ENCODE measurements at places on chromosomes 2 and 18.

DNA sequence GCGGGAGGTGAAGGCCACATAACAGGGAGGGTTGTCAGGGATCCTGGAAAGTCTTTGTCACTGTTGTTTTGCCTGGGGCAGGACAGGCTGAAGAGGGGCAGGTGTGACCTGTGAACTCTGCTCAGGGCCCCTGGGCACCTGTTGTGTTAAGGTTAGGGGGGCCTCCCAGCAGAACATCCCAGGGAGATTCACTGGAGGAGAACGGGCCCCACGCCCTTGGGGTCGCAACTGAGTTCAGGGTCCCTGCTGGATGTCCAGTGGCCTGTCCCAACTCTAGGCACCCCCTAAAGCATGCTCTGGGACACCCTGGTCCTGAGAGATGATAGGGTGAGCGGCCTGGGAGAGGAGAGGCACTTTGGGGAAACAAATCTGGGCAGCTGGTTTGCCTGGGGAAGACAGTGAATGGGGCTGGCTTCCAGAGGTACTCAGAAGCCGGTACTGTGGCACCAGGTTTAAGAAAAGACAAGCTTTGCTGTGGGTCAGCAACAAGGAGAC lies 22.9 kb downstream of the GPR35 start:
- no peak for DNase-seq

DNA sequence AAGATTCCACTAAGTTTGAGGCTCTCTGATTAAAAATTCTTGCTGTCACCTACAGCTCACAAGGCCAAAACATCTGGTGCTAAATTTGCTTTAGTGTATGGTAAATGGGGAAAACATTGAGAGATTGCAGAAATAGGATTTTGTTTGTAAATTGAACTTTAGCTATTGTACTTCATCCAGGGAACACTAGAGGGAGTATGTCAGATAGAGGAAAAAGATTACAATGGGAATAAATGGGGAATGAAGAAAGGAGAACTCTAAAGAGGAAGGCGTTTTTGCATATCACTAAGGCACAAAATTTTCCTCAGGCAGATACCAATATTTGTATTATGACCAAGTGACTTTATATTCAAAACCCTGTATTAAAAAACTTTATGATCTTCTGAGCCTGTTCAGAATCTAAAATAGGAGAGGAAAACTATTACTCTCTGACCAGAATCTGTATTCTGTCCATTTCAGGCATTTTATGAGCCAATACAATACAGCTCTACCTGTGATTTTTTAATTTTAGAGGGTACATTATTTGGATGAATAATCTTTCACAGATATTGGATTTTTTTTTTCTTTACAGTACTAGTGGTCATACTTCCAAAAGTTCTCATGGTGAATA lies 52.3 kb upstream of the ITGB6 start:
- peak; percentile 68 for DNase-seq

DNA sequence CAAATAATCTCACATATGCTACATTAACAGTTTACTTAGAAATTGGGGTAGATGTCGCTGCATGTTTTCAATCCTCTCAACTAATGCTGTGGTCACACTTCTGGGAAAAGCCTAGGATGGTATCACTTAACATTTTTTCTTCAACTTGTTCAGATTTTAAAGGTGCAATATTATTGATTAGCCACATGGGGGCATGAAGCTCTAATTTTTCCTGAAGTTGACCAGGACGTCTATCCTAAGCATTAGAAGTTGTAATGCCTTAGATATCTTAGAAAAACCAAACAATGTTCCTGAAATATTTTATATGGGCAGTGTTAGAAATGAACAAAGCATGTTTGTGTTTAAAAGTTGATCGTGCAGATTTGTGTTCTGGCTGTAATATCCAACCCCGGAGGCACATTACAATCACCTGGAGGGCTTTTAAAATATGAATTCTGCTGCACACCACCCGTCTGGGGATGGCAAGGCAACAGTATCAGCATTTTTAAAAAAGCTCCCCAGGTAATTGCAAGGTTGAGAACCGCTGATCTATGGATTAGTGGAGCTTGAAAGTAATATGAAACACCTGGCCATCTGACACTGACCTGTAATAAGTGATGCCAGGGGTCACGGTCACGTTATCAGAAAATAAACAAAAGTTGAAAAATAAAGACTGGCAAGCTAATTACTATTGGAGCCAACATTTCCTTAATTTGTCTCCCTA lies 100.5 kb upstream of the LMAN1 start:
- peak; percentile 80 for DNase-seq

DNA sequence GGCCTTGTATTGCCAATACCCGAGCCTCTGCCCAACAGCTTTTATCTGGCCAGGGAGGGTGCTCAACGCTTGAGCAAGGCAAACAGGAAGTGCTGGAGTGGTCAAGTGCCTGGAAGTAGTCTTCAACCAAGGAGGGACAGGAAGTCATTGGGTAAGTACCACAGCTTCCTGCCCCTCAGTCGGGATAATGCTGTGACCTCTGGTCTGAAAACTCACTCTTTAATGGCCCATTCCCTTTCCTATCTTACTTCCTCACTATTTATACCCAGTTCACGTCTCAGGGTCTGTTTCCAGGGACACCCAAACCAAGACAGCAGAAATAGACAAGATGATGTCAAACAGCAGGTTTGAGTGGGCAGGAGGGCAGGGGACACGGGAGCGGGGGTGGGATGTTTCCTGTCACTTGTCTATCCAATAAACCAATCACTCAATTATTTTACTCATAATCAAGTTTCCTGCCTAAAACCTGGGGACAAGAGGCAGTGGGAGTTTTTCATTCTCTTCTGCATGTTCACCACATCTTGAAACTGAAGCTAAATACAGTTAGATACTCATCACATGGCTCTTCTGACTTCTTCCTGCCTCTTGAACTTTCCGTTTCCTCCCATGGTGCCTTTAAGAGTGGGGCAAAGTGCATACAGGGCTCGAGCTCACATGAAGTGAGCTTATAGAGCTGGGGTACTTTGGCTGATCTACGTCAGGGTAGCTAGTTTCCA lies 68.9 kb upstream of the CAB39 start:
- peak; percentile 12 for DNase-seq

DNA sequence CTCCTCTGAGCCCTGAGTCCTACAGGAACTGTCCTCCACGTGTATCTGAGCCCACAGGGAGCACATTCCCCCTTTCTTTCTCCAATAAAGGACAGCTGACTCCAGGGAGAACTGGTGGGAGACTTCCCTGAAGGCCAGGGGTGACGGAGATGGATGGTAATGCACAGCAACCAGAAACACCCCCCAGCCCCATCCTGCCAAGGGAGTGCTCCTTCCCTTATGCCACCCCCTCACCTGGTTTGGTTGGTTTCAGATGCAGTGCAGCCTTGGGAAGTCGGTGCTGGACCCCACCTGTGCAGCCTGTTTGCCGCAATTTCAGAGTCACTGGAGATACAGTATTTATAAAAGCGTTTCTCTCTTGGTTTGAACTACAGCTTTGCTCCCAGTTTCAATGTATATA lies 24.0 kb downstream of the GPR55 start:
- DNase-seq = no peak

DNA sequence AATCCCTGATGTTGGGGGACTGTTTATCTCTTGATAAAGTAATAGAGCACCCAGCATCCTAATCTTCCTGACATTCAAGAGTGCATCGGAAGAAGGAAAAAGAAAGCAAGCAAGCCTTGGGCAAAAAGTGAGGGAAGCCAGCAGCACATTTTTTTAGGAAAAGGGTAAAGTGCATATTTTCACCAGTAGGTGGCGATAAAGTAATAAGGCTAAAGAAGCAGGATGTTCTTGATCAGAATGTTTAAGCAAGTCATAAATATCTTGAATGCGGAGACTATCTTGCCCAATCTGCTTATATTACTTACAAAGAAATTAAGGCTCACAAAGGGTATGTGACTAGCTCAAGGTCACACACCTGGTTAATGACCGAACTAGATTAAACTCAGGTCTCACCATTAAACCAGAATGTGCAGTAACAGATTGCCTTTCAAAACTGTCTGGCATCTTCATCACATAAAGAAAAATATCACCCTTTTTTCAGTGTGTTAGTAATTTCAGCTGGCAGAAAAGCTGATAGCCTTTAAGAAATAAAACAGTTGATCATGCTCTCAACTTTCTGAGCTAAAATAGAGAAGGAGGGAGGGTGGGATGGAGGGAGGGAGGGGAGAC lies 83.8 kb downstream of the VIT start:
- DNase-seq = peak; percentile 74

DNA sequence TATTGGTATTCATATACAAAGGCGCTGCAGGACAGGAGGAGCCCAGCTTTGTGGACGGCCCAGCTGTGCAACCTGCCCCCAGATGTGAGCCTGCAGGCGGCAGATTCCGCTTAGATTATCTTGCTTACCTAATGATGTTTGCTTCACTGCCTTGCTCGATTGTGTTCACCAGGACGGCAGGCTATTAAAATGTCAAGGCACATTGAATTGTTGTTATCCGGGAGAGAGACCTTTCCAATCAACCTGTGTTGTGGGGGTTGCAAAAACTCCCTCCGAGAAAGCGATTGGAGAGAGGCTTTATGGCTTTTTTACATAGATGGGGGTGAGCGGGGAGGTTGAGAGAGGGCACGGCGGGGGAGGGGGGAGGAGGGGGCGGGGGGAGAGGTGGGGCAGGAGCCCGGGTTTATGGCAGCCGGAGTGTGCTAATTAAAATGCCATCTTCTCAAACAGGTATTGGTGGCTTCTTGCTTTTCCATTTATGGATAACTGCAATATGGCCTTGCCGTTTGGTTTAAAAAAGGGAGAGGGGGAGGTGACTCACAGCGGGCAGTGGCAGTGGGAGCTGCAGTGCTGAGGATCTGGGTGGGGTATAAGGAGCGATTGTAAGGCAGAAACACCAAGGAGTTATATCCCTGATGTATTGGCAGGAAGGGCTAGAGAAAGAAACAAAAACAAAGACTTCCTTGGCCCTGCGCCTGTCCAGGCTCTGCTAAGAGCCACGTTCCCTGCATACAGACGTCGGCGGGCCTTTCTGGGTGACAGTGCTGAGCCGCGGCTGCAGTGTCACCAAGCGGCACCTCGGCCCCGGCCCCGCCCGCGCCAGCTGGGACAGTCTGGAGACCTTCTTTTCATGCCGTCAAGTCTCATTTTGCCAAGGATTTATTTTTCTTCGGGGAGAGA lies 97.2 kb downstream of the INSIG2 start:
- peak; percentile 15 for DNase-seq

- DNase-seq = peak; percentile 78
Measured at GRCh38 chr2:149715005-149715592, 127.5 kb upstream of the MMADHC start.

DNA sequence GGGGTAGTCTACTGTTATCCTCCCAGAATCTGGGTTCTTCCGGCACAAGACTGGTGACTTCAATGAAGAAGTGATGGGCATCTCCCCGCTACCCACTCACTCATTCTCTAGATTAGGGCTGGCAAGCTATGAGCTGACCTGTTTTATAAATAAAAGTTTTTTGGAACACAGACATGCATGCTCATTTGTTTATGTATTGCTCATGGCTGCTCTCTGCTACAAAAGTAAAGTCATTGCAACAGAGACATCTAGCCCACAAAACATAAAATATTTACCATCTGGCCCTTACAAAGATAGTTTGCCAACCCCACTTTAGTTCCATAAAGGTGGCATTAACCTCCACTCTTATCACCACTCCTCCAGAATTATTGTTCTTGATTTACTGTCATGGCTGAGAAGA lies 39.1 kb upstream of the SPATS2L start:
- DNase-seq = no peak

GRCh38 chr18:34697891-34698290 lies 12.2 kb upstream of the DTNA start:
- DNase-seq = no peak

DNA sequence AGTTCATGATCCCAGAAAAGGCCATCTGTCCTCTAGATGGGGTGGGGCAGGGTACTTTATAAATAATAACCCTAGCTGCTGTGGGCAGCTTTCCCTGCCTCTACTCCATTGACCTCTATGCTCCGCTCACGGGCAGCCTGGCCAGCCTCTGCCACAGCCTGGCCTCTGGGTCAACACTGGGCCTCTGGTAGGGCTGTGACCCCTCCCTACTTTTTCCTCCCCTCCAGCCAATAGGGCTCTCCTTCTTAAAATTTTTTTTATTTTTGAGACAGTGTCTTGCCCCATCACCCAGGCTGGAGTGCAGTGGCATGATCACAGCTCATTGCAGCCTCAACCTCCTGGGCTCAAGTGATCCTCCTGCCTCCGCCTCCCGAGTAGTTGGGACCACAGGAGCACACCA lies 4.1 kb upstream of the GAREM2 start:
- DNase-seq = no peak
